ENCODE measurements at places on chromosomes 2 and 18.

GRCh38 chr2:205975082-205975949 lies 110.7 kb downstream of the INO80D start:
- DNase-seq, result no peak

DNA sequence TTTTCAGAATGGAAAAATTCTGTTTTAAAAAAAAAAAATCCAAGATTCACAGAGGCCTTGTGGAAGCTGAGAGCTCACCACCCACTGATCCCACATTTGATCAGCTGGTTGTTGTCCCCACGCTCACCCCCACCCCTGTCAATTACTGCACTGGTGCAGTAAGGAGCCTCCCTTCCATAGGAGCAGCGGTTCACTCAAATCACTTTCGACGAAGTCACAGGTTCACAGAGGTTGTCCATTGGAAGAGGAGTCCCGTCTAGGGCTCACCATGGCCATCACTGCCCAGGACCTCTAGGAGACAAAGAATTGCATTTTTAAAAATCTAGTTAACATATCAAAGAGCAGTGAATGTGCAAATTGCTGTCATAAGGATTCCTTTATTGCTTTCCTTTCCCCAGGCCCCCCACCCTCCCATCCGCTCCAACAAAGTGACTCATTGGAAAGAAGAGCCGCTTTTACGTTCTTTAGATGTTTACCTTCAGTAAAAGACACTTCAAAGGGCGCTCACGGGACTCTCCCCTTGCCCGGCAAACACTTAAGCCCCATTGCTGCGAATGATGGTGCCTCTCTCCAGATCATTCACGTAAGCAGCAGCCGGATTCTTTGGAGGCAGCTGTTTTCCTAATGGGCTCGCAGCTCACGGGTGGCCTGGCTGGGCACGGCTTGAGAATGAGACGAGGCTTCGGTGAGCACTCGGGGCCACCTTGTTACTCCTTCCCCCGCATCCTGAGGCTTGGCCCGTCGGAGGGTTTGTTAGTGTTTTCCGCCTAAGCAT lies 165.5 kb upstream of the SALL3 start:
- no peak for DNase-seq

DNA sequence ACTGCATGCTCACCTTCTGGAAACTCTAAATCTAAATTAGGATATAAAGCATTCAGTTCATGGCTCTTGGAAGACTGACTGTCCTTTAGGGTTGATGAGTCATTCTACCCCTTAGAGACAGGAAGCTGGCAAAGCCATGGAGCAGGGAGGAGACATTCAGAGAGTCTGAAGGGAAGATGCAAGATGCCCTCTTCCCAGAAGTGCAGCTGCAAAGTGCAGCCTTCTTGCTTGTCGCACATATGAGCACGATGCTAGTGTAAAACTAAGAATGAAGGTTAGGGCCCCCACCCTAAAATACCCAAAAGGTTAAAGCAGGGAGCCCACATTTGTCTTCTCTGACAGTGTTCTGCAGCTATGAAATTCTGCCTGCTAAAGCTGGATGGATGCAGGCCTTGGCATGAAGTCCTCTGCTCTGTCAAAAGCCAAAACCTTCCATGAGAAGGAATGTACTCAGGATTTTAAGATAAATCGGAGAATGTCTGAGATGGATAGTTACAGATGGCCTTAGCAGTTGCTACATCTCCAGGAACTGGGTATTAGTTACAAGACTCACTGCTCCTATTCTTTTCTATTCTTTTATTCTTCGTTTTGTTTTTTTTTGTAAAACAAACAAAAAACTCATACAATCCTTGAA lies 89.7 kb downstream of the POLE4 start:
- peak; percentile 87 for DNase-seq

- no peak for DNase-seq
Measured at GRCh38 chr2:8573234-8573941, 108.5 kb upstream of the ID2 start.

DNA sequence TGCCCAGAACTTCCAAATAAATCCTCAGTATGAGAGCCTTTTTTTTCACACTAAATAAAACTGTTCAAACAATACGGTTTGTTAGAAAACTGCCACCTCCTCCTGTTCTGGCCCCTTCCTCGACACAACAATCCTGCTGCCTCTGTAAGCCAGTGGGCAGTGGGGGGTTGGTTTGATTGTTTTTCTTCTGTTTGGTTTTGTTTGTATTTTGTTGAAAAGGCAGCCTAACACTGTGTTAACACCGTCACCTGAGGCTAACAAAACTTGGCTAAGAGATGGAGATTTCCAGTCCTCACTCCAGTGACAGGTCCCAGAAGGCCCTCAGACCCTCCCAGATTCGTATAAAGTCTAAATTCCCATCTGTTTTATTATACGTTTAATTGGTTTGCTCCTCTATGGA lies 402.1 kb downstream of the ZNF521 start:
- DNase-seq, result no peak

GRCh38 chr18:50356036-50356945 lies 18.6 kb upstream of the SKA1 start:
- DNase-seq, result no peak

- DNase-seq, result no peak
Measured at GRCh38 chr2:160375037-160375436, 118.6 kb downstream of the RBMS1 start.

- DNase-seq, result peak; percentile 13
Measured at GRCh38 chr2:172772633-172773032, 37.0 kb downstream of the RAPGEF4 start.

- no peak for DNase-seq
Measured at GRCh38 chr2:152716805-152717227, 445 bp downstream of the PRPF40A start.

DNA sequence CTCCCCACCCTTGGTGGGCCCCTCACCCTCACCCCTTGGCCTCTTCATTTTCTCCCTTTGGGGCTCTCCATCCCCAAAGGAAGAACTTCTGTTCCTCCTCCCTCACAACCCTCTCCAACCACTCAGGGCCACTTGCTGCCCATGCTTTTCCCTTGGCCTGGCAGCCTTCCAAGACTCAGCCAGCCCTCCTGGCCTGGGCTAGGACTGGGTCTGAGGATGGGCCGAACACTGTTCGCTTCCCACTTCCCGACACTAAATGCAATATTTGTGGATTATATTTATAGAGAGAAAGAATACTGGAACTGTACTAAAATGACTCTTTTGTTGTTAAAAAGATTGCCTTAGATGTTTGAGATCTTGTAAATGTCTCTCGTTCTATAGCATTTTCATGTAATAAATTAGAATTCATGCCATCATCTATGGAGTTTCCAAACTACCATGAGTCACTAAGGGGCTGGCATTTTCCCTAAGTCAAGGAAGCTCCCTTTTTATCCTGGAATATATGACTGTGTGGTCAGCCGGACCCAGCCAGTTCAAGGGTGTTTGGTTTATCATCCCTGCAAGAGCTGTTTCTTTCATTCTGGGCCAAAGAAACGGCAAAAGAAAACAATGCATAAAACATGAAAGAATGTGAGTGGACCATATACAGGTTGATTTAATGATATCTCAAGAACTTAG lies 3.8 kb downstream of the CXCR2 start:
- DNase-seq, result no peak

DNA sequence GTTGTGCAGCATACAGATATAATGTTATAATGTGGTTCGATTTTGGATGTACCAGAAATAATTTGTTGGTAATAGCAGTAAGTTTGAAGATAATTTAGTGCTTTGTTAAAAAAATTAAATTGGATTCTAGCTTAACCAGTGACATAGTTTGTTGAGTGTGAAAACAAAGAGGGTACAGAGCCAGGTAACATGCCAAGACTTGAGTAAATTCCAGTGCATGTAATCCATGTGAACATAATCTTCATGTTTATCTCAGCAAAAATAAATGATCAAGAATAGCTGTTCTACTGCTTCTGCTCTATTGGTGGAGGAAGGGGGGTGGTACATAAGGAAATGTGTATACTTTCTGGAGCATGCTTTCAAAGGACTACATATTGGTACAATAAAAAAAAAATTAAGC lies 165.8 kb downstream of the DNAH7 start:
- no peak for DNase-seq

- no peak for DNase-seq
Measured at GRCh38 chr2:127314193-127314988, 20.4 kb upstream of the ERCC3 start.

DNA sequence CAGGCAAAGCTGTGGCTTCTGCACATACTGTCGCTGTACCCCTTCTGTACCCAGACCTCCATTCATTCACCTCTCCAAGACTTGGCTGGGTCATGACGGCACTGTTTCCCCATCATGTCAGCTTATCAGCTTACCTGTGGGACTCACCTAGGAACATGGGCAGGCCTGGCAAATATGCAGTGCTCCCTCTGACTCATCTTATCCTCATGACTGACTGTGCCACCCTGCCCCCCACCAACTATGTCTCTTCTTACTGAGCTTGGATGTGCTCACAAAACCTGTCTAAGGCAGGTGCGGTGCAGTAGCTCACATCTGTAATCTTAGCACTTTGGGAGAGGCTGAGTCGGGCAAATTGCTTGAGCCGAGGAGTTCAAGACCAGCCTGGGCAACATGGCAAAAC lies 152.4 kb downstream of the MGAT5 start:
- no peak for DNase-seq

DNA sequence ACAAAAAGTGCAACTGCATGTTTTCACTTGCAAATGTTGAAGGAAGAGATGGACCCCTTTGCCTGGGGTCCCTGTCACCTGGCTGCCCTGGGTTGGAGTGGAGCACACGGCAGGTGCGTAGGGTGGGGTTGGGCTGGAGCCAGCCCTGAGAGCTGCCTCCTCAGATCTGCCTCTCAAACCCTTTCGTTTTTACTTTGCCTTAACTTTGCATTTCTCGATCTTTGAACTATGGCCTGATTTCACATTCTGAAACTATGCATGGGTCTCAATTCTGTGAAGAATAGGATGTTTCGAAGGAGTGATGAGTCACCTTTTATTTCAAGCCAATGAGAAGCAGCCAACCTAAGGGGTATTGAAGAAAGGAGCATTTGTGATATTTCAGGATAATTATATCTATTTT lies 132.8 kb downstream of the ACOXL start:
- DNase-seq, result no peak

DNA sequence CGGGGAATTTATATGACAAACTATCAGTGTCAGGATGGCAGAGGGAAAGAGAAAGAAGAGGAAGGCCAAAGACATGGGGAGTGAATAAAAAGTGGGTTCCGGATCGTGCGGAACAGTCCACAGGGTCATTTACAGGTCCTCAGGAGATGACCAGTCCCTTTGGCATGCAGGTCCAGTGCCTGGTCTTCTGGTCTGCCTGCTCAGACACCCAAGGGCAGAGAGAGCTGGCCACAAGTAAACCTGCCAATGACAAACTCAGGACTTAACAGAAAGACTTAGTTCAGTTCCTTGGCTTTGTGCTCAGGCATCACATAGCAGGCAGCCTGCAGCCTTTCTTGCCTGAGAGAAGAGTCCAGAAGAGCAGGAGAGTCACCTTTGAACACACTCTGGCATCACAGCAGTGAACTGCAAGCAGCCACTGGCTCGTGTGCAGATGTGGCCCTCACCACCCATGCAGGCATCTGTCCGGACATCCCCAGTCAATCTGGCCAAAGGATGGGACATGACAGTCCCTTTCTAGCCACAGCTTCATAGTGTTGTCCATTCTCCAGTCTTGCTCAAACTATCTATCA lies 14.0 kb downstream of the TMEM127 start:
- peak; percentile 96 for DNase-seq

GRCh38 chr2:189374481-189374880 lies 66.8 kb upstream of the WDR75 start:
- no peak for DNase-seq

DNA sequence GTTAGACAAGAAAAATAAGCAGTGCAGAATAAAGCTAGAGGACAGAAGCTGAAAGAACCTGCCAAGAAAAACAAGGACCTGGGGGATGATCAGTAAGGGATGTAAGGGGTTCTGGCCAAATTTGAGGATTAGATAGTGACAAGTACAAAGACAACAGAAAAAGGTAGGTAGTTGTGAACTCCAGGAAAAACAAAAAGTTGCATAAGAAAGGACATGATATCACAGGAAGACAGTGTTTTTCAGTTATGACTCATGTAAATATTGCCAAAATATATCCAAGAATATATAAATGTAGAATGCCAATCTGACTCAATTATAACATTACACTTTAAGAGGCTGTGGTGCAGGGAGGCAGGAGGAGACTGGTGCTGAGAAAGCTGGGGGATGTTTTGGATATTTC lies 209.8 kb upstream of the SH3BP4 start:
- DNase-seq, result no peak

DNA sequence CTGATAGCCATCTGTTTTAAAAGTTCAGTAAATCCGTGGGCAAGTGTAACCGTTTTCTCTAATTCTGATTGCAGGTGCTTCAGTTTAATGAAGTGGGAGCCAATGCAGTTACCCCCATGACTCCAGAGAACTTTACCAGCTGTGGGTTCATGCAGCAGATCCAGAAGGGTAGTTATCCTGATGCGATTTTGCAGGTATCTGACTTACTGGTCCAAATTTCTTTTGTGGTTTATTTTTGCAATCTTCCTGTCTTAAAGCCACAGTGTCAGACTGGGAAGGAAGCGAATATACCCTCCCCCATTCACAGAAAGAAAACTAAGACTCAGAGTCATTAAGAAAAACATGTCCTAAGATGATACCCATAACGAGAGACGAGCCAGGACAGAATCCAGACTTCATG lies 7.7 kb downstream of the SERPINB2 start:
- no peak for DNase-seq

GRCh38 chr2:225354281-225354774 lies 45.2 kb upstream of the NYAP2 start:
- peak; percentile 18 for DNase-seq

GRCh38 chr2:143231254-143231645 lies 102.0 kb downstream of the ARHGAP15 start:
- DNase-seq, result no peak

- no peak for DNase-seq
Measured at GRCh38 chr18:48818329-48819254, 132.2 kb downstream of the SMAD7 start.

GRCh38 chr2:66962716-66963115 lies 434.4 kb upstream of the ETAA1 start:
- no peak for DNase-seq

GRCh38 chr18:1227025-1227424 lies 322.4 kb downstream of the ADCYAP1 start:
- DNase-seq, result no peak

DNA sequence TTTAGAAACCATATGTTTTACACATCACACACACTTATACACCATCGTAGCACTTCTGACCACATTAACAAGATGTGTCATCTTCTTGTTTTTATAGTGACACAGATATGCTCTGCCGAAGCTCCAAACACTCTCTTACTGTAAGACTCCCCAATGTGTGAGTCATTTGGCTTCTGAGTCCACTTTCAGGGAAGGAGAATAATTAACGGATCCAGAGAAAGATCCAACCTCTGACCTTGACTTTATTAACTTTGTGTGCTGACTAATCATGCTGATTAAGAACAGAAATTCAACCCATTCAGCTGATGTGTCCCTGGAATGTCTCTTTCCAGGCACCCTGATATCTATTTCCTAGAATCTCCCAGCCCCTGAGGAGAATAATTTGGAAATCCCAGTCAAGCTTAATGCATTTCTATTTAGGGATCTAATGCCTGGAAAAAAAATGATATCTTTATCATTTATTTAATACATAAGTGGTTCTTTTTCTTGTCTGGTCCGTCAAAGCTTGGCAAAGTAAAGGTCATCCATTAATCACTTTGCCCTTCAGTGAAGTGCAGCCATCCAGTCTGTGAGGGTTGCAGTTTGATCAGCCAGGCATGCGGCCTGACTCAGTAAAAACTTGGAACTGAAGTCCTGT lies 615.8 kb upstream of the SYT4 start:
- DNase-seq, result peak; percentile 68
